ENCODE measurements at places on chromosomes 12 and 14.
A peak's percentile ranks its signal among the peaks of the same experiment; 100 is the strongest.

DNA sequence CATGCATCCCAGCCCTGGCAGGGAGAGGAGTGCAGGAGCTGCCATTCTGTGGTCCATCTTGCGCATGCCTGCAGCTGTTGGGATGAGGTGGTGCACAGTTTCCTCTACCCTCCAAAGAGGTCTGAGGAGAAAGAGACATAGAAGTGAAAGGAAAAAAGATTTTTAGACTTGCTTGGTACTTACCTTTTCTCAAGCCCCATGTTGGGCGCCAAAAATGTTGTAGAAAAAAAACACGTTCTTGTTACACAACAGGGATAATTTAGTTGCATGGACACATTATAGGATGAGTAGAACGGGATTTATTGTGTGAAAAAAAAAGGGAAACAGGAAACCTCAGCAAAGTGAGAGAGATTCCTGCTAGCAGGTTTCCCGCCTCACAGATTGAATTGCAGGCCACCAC, 244.4 kb upstream of the GARIN2 start:
- DNase-seq, result no peak

DNA sequence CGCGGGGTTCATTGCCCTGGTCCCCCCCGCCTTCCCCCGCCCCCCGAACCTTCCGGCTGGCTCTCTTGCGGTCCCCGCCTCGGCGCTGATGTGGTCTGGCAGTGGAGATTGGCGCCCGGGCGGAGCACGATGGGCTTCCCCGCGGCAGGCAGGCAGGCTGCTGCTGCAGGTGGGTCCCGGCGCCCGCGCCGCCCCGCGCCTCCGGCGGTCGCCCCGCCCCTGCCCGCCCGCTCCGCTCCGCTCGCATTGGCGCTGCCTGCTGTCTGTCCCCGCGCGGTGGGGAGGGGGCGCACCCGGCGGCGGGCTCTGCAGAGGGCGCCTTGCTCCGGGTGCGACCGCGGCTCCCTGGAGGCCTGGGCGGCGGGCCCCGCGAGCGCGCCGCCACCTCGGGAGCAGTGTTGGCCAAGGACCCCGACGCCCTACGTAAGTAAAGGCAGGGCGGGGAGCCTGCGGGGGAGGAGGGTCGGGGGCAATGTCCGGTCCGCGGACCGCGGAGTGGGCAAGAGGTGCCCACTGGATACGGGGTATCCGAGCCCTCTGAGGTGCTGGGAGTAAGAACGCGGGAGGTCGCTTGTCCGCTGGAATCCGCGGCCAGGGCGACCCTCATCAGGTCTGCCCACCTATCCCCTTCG, at the start of gene AKAP5:
AKAP5 (plus strand) TSS at position 309 of the 632 bp plus-strand sequence. CDS start 2,896 bp downstream, outside the sequence.
- peak; percentile 60 for DNase-seq

- DNase-seq, result no peak
Observed at GRCh38 chr14:100629696-100630095, 42.5 kb upstream of the BEGAIN start.

- no peak for DNase-seq
Observed at GRCh38 chr12:130216031-130216430, 53.8 kb downstream of the FZD10 start.

GRCh38 chr12:77372026-77372425, 306.7 kb upstream of the E2F7 start:
- DNase-seq, result no peak

- DNase-seq, result no peak
Observed at GRCh38 chr12:57011438-57012424, 4.6 kb downstream of the TAC3 start.

- DNase-seq, result no peak
Observed at GRCh38 chr14:101926620-101927019, 37.8 kb upstream of the DYNC1H1 start.

DNA sequence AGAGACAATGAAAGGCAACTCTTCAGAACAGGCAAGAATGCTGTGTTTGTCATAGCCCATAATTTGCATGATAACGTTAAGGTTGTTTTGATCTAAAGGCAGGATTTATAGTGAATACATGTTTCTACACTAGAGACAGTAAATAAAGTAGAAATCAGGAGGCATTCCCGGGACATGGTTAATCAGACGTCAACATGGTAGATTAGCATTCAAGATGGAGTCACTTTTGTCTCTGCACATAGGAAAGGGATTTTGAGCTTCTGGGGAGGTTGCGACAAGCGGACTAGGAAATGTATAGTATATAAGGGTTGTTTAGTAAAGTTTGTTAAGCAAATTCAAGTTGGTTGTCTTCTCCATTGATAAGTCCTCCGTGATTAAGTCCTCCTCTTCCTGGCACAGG, 2.8 kb upstream of the RNASE1 start:
- DNase-seq, result no peak

DNA sequence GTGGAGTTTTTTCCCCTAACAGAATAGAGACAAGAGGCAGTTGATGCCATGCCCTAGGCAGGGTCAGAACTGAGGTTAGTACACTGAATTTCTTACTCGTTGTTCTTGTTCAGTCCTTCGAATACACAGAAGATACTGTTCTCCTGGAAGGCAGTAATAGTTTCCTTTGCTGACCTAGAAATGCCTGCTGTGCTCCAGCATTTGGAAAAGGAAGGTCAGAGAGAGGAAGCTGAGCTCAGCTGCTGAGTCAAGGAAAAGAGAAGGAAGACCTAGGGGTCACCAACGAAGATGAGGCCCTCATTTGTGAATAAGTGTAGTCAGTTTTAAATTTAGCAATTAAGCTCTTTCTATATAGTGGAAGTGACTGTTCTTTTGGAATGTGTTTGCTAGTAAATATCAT, 100.1 kb downstream of the CRADD start:
- no peak for DNase-seq

DNA sequence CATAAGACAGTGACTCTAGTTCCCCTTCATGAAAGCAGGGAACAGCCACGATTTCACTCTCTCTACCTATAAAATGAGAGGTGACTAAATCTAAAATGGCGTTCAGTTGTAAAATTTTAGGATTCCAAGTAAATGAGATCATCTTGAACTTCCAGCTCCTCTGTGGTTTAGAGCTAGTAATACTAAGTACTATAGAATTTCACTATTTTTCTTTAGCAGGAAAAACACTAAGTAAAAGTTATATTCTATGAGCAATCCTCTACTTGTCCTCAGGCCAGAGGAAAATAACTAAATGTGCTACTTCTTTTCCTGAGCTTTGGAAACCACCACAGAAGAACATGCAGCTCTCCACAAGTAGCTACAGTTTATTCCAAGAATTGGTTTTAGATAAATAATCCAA, 55.6 kb downstream of the NIN start:
- DNase-seq, result no peak

GRCh38 chr12:117522559-117522958, 161.1 kb upstream of the NOS1 start:
- DNase-seq, result no peak

- no peak for DNase-seq
Observed at GRCh38 chr14:21993837-21994236, 320.2 kb upstream of the OR4E1 start.

DNA sequence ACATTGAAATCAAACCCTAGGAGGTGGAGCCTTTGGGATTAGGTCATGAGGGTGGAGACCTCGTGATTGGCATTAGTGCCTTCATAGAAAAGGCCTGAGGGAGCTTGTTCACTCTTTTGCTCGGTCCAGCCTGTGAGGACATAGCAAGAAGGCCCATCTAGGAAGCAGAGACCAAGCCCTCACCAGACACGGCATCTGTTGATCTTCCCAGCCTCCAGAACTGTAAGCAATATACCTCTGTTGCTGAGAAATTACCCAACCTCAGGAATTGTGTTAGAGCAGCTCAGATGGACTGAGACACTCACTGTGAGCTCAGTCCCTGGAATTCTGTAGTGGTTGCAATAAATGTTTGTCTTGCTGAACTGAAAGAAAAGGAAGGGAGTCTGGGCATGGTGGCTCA, 116.2 kb upstream of the MAP1LC3B2 start:
- DNase-seq, result no peak

GRCh38 chr14:89391123-89391522, 25.9 kb downstream of the FOXN3 start:
- no peak for DNase-seq

DNA sequence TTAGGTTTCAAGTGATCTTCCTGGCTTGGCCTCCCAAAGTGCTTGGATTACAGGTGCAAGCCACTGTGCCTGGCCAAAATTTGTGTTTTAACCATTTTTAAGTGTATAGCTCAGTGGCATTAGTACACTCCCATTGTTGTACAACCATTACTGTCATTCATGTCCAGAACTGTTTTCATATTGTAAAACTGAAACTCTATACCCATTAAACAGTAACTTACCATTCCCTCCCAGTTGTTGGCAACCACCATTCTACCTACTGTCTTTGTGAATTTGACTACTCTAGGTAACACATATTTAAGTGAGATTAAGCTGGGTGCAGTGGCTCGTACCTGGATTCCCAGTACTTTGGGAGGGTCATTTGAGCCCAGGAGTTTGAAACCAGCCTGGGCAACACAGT, 67.3 kb upstream of the KCNH3 start:
- no peak for DNase-seq

- no peak for DNase-seq
Observed at GRCh38 chr12:12899530-12900380, 8.4 kb downstream of the GPRC5A start.

DNA sequence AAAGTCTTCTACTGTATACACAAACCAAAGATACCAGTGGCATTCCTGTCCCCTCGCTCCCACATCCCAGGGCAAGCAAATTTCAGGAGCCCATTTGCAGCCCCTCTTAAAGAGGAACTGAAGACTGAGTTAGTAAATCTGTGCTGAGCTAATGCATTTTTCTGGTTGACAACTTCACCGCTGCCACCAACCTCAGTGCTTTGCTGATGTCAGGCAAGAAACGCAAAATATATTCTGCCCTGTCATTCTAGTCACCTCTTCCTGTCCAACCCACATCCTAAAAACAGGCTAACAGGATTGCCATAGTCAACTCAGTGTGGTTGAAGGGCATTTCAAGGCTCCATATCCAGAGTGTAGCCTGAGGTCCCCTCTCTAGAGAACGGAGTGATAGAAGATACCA, 59.4 kb upstream of the FICD start:
- no peak for DNase-seq

DNA sequence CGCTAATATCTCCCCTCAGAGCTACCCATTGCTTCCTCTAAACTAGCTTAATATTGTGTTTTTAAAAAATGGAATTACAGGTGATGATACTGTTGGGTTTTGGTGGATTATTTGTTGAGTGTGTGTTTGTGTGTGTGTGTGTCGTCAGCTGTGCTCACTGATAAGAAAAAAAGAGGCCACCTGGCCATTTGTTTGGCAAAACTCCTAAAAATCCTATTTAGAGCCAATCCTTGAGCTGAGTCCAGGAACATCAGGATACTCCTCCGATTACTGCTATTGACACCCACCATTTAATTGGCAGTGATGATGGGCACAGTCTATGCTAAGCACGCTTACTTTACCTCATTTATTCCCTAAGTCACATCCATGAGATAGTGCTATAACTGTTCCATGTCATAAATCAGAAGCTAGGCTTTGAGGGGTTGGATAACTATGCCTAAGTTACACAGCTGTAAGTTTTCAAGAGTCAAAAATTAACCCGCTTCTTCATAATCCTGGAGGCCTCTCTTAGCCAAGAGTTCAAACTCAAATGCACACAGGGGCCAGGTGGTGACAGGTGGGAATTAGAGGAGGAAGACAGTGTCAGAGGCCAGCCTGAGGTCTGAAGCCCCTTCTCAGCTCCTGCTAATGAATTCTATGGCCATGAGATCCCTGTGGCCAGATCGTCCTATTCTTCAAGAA, 1026.6 kb upstream of the TMEM132C start:
- no peak for DNase-seq

- DNase-seq, result no peak
Observed at GRCh38 chr12:21483531-21483930, 17.9 kb downstream of the RECQL start.

- DNase-seq, result no peak
Observed at GRCh38 chr12:80321653-80322052, 122.4 kb upstream of the PTPRQ start.

DNA sequence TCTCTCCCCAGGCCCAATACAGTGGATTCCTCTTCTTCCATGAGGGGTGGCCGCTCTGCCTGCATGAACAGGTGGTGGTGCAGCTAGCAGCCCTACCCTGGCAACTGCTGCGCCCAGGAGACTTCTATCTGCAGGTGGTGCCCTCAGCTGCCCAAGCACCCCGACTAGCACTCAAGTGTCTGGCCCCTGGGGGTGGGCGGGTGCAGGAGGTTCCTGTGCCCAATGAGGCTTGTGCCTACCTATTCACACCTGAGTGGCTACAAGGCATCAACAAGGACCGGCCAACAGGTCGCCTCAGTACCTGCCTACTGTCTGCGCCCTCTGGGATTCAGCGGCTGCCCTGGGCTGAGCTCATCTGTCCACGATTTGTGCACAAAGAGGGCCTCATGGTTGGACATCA, 3.8 kb downstream of the ARHGEF40 start:
- DNase-seq, result no peak

GRCh38 chr12:62934239-62934798, 631 bp downstream of the PPM1H start:
- peak; percentile 67 for DNase-seq

- no peak for DNase-seq
Observed at GRCh38 chr12:121789800-121790728, 3.4 kb downstream of the RHOF start.

DNA sequence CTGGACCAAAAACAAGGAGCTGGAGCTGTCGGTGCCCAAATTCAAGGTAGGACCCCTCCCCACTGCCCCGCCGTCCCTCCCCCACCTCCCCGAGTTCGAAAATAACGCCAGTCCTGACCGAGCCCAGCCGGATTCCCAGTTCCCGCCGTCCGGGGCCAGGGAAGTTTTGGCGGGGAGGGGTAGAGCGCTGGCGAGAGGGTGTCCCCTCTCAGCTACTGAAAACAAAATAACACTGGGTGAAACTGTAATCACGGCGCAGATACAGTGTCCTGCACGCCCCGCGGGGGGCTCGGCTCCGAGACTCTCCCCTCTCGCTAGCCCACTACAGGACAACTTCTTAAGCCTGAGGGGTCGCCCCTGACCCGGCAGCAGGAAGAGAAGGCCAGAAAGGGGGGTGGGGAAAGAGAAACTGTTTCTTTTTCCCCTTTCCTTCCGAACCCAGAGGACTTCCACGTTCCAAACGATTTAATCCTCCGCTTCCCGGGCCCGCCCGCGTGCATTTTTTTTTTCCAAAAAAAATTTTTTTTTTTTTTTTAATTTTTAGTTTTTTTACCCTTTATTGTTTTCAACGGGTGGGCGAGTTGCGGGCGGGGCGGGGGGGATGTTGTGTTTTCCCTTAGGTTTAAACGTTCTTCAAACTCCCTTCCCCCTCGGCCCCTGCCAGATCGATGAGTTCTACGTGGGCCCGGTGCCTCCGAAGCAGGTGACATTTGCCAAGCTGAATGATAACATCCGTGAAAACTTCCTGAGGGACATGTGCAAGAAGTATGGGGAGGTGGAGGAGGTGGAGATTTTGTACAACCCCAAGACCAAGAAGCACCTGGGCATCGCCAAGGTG, 1.6 kb downstream of the SETD1B start:
- DNase-seq, result peak; percentile 58

Measured in HAP-1 (cell line).